Stimulated activated CD4-positive, alpha-beta T cell treated with anti-CD3 and anti-CD28 coated beads, TNF-alpha, amount 100 ng/mL, for 48 hours (primary cell): ENCODE measurements at places on chromosomes 16 and 17.

DNA sequence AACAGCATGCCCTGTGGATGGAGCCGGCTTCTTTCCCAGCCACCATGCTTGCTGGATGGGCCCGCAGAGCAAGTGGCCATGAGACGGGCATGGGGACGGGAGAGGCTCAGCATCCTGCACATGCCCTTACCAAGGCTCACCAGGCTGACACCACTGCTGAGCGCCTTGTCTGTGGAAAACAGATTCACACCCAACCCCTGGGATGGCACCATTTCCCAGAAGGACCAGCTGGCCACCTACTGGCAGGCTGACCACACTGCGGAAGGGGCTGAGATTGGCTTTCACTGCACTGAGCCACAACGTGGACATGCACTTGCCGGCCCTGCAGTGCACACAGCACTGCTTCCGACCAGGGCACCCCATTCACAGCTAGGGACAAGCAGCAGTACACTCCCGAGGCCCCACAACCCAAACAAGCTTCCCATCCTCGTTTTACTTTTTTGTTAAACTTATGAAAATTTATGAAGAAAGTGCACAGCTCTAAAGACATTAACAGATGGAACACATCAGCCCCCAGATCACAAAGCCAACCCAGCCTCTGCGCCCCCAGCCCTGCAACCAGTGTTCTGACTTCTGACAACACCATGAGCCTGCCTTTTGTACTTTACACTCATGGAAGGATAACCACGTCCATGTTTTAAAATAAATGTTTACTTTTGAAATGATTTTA lies 13.9 kb upstream of the KRTAP17-1 start:
- DNase-seq = no peak

GRCh38 chr16:55711959-55712876 lies 56.4 kb downstream of the SLC6A2 start:
- DNase-seq = peak; percentile 49

DNA sequence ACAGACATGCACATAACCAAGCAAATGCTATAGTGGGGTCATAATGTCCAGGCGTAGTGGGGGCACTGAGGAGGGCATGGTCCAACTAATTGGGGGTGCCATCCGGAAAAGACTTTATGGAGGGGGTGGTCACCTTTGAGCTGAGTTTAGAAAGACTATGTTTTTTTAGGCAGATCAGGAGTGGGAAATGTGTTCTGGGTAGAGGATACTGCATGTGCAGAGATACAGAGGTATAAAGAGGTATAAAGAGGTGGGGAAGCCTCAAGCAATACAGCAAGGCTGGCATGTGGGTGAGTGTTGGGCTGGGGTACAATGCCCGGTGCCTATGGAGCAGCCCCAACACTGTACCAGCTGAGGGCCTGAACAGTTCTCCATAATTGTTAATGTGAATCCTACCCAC lies 53.1 kb downstream of the SPACA3 start:
- no peak for DNase-seq

DNA sequence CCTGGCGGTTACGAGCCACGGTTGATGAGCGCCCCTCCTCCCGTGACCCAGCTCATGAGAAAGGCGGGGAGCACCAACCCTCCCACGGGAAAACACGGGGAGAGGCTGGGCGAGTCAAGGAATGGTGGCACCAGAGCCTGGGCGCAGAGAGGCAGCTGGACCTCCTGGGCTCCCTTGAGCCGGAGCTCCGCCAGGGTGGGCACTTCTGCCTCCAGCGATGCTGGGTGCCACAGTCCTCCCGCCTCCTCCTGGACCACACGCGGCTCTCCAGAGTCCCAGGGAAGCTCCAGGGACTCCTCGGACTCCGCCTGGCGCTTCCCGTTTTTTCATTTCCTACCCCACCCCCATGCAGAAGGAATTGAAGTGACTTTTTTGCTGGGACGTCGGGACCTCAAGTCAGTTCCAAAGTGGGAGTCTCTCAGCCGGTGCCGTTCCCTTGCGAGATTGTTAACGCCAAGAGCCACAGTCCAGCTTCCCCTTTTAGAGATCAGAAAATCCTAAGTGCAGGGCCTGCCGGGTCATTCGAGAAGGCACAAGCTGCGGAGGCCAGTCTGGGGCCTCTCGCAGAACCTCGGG lies 6.6 kb upstream of the CBX8 start:
- DNase-seq = no peak

GRCh38 chr16:22711847-22712246 lies 102.1 kb upstream of the HS3ST2 start:
- no peak for DNase-seq
